ENCODE measurements at places on chromosomes 7 and 10.

- peak; percentile 75 for DNase-seq
Measured at GRCh38 chr10:100341953-100342626, 4.9 kb upstream of the SCD start.

- no peak for DNase-seq
Measured at GRCh38 chr7:44461387-44461786, 29.1 kb downstream of the NUDCD3 start.

GRCh38 chr10:70931168-70931815, 42.9 kb upstream of the PCBD1 start:
- DNase-seq: no peak

DNA sequence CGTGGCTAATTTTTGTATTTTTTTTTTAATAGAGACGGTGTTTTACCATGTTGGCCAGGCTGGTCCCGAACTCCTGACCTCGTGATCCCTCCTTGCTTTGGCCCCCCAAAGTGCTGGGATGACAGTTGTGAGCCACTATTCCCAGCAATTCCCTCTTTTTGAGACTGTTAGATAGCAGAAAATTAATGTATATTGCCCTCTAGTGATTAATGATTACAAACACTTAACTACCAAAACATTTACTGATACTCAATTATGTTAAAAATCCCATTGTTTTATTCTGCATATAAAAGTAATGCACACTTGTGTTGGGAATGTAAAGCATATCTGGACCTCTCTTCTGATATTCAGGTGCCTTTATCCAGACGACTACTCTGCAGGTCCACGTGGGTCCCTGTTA, 41.2 kb upstream of the COBL start:
- no peak for DNase-seq

- no peak for DNase-seq
Measured at GRCh38 chr7:125567686-125568085, 638.1 kb upstream of the POT1 start.

DNA sequence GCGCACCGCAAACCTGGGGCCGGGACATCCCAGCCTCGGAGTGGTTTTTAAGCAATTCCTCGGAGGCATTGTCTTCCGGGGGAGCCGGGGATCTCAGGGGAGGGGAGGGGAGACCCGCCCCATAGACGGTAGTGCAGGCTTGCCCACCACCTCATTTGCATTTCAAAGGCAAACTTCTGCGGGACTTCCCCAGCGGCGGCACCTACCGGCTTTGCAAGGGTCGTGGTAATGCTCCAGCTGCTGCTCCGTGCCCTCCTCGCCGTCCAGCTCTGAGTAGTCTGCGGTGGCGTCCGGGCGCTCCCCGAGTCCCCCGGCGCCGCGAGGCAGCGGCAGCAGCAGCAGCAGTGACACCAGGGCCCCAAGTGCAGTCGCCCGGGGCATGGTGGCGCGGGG, 425 bp downstream of the TLL2 start:
- no peak for DNase-seq

DNA sequence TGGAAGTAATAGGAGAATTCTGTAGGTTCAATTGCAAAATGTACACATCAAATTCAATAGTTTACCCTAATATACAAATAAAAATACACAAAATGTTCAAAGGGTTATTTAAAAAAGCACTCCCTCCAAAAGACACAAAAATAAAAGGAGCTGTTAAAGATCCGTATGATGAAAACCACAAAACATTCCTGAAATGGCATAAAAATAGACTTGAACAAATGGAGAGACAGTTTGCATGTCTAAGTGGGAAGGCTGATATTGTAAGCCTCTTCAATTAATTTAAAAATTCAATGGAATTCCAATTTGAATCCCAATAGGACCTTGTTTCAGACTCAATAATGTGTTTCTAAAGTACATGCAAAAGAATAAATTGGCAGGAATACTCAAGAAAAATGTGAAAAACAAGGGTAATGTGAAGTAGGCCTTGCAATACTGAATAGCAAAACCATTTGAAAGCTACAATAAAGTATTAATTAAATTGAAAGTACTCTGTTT, 38.0 kb upstream of the INSYN2A start:
- no peak for DNase-seq

- no peak for DNase-seq
Measured at GRCh38 chr10:36033808-36034207, 391.7 kb upstream of the FZD8 start.

DNA sequence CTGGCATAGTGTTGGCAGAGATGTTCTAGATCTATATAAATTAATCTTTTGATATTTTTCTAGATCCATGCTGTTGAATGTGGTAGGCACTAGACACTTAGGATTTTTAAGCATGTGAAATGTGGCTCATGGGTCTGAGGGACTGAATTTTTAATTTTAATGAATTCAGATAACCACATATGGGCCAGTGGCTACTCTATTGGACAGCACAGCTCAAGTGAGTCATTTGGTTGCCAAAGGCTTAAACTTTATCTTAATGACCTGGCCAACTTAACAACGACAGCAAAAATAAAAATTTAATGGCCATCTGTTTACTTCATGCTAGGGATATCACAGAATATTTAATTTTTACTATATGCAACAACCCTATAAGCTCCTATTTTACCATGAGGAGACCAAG, 61.4 kb downstream of the CDK14 start:
- DNase-seq: no peak
